ENCODE measurements at places on chromosomes 4 and X.
A peak's percentile ranks its signal among the peaks of the same experiment; 100 is the strongest.

- DNase-seq: no peak
These were observed 90.1 kb downstream of the IRF2 start for GRCh38 chr4:184384056-184384809.

DNA sequence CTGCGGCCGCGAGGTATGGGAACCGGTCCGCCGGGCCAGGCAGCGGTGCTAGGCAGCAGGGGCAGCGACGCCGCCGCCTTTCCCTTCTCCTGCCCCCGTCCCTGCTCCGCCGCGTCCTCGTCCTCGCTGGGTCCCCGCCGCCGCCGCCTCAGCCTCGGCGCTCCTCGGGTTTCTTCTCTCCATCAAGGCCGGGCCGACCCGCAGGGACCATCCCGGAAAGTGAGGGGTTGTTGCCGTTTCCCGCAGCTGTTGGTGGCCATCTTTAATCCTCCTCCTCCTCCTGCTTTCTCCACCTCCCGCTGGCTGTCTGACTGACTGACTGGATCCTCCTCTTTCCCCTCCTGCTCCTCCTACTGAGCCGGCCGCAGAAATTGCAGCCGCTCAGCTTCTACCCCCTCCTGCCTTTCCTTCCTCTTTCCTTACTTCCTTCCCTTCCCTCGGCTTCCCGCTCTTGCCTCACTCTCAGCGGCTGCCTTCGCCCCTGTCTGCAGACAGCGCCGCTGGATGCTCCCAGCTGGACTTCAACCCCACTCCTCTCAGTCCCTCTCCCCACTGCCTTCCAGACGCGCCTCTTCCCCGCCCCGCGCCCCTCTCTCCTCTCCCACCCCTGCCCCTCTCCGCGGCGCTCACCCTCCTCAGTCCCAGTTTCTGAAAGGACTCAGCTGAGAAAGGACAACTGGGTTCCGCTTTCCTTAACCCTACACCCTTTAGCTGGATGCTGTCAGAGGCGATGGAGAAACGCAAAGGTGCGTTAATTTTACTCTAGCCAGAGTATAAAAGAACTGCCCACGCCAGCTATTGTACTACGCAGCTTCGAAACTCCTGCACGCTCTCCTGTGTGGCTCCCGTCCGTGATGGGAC is at the start of gene WDFY3:
Gene WDFY3 (minus strand): TSS at position 309 of the 861 bp plus-strand sequence. CDS start 106,099 bp downstream, outside the sequence.
- DNase-seq: peak; percentile 41

GRCh38 chr4:15322006-15322405 is 105.8 kb upstream of the C1QTNF7 start:
- no peak for DNase-seq

DNA sequence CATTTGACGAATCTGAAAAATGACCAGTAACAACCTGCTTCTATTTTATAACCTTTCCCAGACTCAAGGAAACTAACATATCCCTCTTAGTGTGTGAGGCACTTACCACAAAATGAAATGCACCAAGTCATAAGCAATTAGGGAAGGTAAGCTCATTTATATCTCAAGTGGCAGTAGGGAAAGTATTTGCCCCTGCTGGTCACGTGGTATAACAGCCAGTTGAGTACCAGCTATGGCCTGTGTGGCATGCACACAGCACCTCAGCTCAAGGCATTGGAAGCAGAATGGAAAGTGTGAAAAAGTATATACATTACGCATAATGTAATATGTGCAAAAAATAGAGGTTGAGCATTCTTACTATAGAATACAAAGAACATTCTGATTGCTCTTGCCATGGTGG is 178.3 kb upstream of the GYPA start:
- no peak for DNase-seq

All from NCI-H1417 treated with DMSO at 0.1 percent for 48 hours (cell line).